Mesothelial cell of epicardium (in vitro differentiated cells): ENCODE measurements at places on chromosomes 4 and X.
A peak's percentile ranks its signal among the peaks of the same experiment; 100 is the strongest.

DNA sequence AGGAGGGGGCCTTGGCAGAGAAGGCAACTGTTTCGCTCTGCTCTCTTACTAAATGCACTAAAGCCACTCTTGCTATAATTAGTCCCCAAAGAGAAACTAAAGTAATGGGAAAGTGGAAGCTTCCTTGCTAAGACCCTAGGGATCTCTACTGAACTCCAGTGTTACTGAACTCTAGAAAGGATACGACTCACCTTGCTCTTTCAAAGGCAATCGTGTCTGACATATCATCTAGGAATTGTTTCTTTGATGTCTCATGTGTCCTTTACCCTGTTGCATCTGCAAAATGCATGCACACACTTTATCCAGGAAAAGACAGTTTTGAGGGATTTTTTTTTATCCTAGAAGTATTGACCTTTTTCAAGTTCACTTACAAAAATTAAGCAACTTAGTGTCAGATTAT, 148.1 kb upstream of the FAM9B start:
- peaks cover 5% of the 10 kb centered on the region for H3K27me3 ChIP-seq
- H3K4me1 ChIP-seq = no peaks in the 10 kb centered on the region

GRCh38 chrX:119605464-119606279, 552 bp downstream of the NKRF start:
- DNase-seq = peak; percentile 39
- H3K27me3 ChIP-seq = no peaks in the 10 kb centered on the region

DNA sequence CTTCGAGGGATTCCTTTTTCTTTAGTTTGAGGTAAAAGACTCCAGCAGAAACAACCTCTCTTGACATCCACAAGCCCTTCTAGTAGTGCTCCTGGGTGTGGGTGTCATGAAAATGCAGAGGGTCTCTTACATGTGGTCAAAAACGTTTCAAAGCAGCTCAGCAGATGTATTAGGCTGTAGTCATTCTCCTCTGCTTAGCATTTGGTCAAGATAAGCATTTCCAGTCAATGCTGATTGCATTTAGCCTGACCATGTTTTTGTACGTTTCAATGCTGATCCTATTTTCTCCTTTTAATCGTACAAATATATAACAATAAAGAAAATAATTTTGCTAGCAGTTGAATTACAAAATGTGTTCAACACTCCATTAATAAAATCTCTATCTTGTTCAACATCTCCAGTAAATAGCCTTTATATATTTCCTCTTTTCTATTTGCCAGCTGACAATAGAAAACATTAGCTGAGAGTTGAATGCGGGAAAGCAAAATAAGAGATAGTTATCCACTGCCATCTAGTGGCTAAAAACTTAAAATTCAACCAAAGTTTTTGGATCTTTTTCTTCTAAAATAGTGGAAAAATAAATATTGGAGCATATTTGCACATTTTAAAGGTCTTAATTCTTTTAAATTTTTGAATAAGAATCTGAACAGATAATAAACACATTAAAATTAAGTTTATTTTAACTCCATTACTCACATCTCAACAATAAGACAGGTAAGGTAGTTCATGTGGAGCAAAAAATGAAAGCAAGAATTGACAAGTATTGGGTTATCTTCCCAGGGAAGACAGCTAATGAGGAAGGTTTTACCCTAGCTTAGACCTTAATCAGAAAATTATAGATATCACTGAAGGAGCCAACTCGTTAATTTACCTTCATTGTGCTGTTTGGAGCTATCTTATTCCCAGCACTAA, 15.2 kb upstream of the PACRGL start:
- peaks cover 30% of the 10 kb centered on the region for H3K4me1 ChIP-seq
- H3K27me3 ChIP-seq = peaks cover 50% of the 10 kb centered on the region
- H3K4me3 ChIP-seq = no peak overlapping the region
- no peak for DNase-seq
- no peaks in the 10 kb centered on the region for H3K36me3 ChIP-seq
- peak overlapping the region; percentile 50 for H3K27ac ChIP-seq

- no peak overlapping the region for H3K4me3 ChIP-seq
- peaks cover 6% of the 10 kb centered on the region for H3K27me3 ChIP-seq
- DNase-seq = no peak
- H3K27ac ChIP-seq = peak overlapping the region; percentile 58
Measured at GRCh38 chr4:54365691-54366090, 136.6 kb downstream of the PDGFRA start.

GRCh38 chrX:70998411-70999027, 67.6 kb upstream of the SLC7A3 start:
- no peaks in the 10 kb centered on the region for H3K27me3 ChIP-seq
- DNase-seq = peak; percentile 39
- H3K4me3 ChIP-seq = no peak overlapping the region
- peak overlapping the region; percentile 85 for H3K27ac ChIP-seq

- no peak overlapping the region for H3K4me3 ChIP-seq
- H3K27me3 ChIP-seq = no peaks in the 10 kb centered on the region
- H3K4me1 ChIP-seq = peaks cover 4% of the 10 kb centered on the region
- H3K36me3 ChIP-seq = no peaks in the 10 kb centered on the region
Measured at GRCh38 chrX:136126371-136126770, 21.0 kb upstream of the FHL1 start.

- H3K36me3 ChIP-seq = no peaks in the 10 kb centered on the region
- peaks cover 18% of the 10 kb centered on the region for H3K4me1 ChIP-seq
- H3K27ac ChIP-seq = peak within 1 kb of the TSS; percentile 94
- no peaks in the 10 kb centered on the region for H3K27me3 ChIP-seq
- peak within 1 kb of the TSS; percentile 91 for H3K4me3 ChIP-seq
Measured at GRCh38 chrX:56729152-56729850, at the start of gene NBDY. Gene NBDY, plus strand, starts transcription at chrX:56729243. Its CDS starts 111 bp downstream, at chrX:56729354.

GRCh38 chr4:135338181-135338580, 1136.6 kb upstream of the PABPC4L start:
- no peak overlapping the region for H3K4me3 ChIP-seq
- H3K27me3 ChIP-seq = no peaks in the 10 kb centered on the region
- no peaks in the 10 kb centered on the region for H3K36me3 ChIP-seq
- H3K27ac ChIP-seq = no peak overlapping the region
- no peaks in the 10 kb centered on the region for H3K4me1 ChIP-seq

DNA sequence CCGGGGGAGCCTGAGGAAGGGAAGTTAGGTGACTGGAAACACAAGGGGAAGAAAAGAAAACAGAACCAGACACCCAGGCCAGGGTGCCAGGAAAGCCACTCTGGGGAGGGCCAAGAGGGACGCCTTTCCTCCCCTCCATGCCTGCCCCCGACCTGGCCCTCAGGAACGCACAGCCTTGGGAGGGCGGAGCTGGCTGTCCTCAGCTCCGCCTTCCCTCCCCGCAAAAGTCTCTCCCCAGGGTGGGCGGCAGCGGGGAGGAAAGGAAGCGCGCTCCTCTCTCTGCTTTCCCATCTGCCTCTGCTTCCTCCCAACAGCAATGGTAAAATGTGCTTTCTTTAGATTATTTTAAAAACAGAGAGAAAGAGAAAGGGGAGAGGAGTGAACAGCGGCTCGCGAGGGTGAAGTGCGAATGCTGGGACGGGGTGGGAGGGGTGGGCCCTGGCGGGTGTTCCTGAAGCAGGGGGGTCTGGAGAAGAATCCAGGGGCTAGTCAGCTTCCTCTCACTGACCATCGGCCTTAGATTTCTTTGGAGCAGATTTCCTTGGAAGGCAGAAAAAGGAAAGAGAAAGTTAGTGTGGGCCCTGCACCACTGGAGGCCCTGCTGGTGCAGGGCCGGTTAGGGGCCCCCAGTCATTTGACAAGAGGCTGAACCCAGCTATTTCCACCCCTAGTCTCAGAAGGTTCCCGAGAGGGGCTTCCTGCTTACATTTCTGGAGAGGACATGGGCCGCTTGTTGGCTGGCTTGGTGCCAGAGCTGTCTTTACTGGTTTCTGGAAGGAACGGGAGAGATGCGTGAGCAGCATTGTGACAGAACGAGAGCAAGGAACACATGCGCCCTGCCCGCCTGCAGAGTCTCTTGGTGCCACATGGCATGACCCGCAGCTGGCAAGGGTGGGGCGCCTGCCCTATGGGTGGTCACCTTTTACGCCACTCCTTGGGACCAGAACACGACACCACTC, 4.7 kb upstream of the RENBP start:
- H3K27me3 ChIP-seq = no peaks in the 10 kb centered on the region
- peak overlapping the region; percentile 34 for H3K27ac ChIP-seq
- peaks cover 26% of the 10 kb centered on the region for H3K36me3 ChIP-seq
- H3K4me1 ChIP-seq = peaks cover 2% of the 10 kb centered on the region
- no peak overlapping the region for H3K4me3 ChIP-seq
- no peak for DNase-seq

- no peak for DNase-seq
- H3K27ac ChIP-seq = no peak overlapping the region
- H3K27me3 ChIP-seq = no peaks in the 10 kb centered on the region
- no peaks in the 10 kb centered on the region for H3K36me3 ChIP-seq
- no peak overlapping the region for H3K4me3 ChIP-seq
Measured at GRCh38 chr4:110869862-110870572, 247.1 kb upstream of the PITX2 start.

- H3K4me3 ChIP-seq = no peak overlapping the region
- peaks cover 11% of the 10 kb centered on the region for H3K36me3 ChIP-seq
- H3K27ac ChIP-seq = no peak overlapping the region
- H3K27me3 ChIP-seq = no peaks in the 10 kb centered on the region
Measured at GRCh38 chr4:110516106-110516922, 40.4 kb downstream of the ENPEP start.

- H3K4me1 ChIP-seq = peaks cover 4% of the 10 kb centered on the region
- H3K27ac ChIP-seq = no peak overlapping the region
- DNase-seq = no peak
- no peaks in the 10 kb centered on the region for H3K27me3 ChIP-seq
Measured at GRCh38 chr4:75708218-75708691, 16.1 kb upstream of the USO1 start.

GRCh38 chr4:75172551-75172950, 239.6 kb downstream of the PARM1 start:
- H3K27me3 ChIP-seq = no peaks in the 10 kb centered on the region
- H3K4me3 ChIP-seq = no peak overlapping the region
- no peak for DNase-seq
- peaks cover 5% of the 10 kb centered on the region for H3K4me1 ChIP-seq
- no peak overlapping the region for H3K27ac ChIP-seq

GRCh38 chr4:11590132-11590531, 161.4 kb upstream of the HS3ST1 start:
- H3K36me3 ChIP-seq = no peaks in the 10 kb centered on the region
- H3K27ac ChIP-seq = no peak overlapping the region
- DNase-seq = no peak

DNA sequence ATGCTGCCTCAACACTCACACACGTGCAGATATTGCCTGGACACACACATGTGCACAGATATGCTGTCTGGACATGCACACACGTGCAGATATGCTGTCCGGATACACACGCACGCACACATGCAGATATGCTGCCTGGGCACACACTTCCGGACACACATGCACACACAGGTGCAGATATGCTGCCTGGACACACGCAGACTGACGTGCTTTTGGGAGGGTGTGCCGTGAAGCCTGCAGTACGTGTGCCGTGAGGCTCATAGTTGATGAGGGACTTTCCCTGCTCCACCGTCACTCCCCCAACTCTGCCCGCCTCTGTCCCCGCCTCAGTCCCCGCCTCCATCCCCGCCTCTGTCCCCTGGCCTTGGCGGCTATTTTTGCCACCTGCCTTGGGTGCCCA, 14.7 kb downstream of the FGFRL1 start:
- H3K4me3 ChIP-seq = no peak overlapping the region
- no peak overlapping the region for H3K27ac ChIP-seq
- DNase-seq = no peak
- H3K4me1 ChIP-seq = no peaks in the 10 kb centered on the region
- H3K36me3 ChIP-seq = peaks cover 7% of the 10 kb centered on the region
- H3K27me3 ChIP-seq = no peaks in the 10 kb centered on the region

- DNase-seq = no peak
- no peaks in the 10 kb centered on the region for H3K27me3 ChIP-seq
- H3K4me1 ChIP-seq = peaks cover 10% of the 10 kb centered on the region
- H3K27ac ChIP-seq = no peak overlapping the region
- H3K4me3 ChIP-seq = no peak overlapping the region
Measured at GRCh38 chr4:70600977-70601376, 8.9 kb downstream of the AMBN start.

DNA sequence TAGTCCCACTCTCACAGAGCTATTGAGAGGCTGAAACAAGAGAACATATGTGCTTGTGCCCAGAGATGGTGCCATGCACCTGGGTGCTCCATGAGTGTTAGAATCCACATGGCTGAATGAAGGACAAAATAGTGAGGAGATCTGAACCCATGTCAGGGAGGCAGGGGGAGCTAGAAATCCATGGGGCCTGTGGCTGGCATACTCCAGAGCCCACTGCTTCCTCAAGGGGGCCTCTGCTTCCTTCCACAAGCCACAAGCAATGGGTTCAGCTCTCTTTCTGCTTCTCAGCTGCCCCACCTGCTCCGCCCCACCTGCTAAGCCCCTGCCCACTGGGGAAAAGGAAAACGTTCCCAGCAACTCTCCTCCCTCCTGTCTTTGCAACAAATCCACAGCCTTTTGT, 46.1 kb downstream of the PJA1 start:
- no peak overlapping the region for H3K27ac ChIP-seq
- no peaks in the 10 kb centered on the region for H3K27me3 ChIP-seq
- DNase-seq = no peak
- H3K4me3 ChIP-seq = no peak overlapping the region
- peaks cover 1% of the 10 kb centered on the region for H3K36me3 ChIP-seq
